ENCODE measurements at places on chromosomes 12 and 14. TPM values are rescaled to one million over a fixed set of nuclear protein-coding genes. Genes with fewer than 3 reads are reported as not detected.

The LRRC43 gene
- total RNA-seq: 4.4 TPM

The AGAP2 gene
- total RNA-seq: 3.0 TPM

The ADAMTS20 gene
- total RNA-seq: not detected

The SDR9C7 gene
- total RNA-seq: 0.55 TPM

The PFKM gene
- 70.6 TPM for total RNA-seq

The CYP46A1 gene
- 0.36 TPM for total RNA-seq

The CCDC197 gene
- total RNA-seq: not detected

- no peaks in the 10 kb centered on the region for H3K36me3 ChIP-seq
- DNase-seq: no peak
- no peaks in the 10 kb centered on the region for H3K27me3 ChIP-seq
- no peak overlapping the region for H3K4me3 ChIP-seq
- H3K27ac ChIP-seq: no peak overlapping the region
Measured at GRCh38 chr12:85616201-85616600, 220.0 kb downstream of the RASSF9 start.

DNA sequence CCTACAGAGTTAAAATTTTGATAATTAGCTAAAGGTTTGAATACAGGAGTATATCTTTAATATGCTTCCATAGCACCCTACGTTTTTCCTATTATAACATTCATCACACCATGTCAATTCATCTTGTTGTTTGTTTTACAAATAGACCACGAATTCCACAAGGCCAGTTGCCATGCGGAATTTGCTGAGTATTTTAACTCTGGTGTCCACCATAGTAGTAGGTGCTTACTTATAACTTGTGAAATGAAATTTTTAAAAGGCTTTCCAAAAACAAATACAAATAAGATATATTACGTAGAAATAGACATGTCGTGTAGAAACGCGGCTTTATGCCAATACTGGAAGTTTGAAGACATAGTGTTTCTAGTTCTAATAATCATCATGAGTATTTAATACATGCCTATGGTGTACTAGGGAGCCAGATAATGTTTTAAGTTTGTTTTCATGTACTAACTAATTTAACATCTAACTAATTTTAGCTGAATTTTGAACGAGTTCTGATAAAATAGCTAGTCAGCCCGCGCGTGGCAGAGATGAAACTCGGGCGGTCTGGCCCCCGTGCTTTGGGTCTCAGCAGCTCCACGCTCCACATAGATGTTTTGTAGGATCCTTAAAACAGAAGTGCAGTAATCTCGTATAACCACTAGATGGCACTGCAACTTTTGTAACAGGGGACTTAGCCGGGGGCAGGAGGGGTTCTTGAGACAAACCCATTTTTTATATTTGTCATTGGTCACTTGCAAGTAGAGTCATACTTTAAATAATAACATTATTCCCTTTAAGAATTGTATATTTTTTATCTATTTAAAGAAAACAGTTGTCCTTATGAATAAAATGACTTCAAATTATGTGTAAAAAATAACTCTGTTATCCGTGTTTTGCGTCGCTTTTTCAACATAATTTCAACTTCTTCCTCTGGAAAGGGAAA lies 10.2 kb downstream of the CD69 start:
- H3K27me3 ChIP-seq: no peaks in the 10 kb centered on the region
- H3K4me1 ChIP-seq: no peaks in the 10 kb centered on the region
- H3K36me3 ChIP-seq: no peaks in the 10 kb centered on the region
- H3K4me3 ChIP-seq: no peak overlapping the region
- no peak overlapping the region for H3K27ac ChIP-seq

DNA sequence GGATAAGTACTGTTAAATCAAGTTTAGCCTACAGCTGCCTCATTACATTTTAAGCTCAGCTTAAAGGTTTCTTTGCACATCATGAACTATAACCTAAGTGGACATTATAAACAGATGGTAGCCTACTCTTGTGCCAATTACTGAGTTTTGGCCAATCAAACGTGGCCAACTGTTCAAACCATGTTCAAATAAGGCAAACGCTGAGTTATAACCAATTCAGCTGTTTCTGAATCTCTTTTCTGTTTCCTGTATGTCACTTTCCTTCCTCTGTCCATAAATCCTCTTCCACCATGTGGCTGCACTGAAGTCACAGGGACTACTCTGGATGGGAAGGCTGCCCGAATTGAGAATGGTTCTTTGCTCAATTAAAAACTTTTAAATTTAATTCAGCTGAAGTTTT lies 98.4 kb downstream of the BCAT1 start:
- H3K4me1 ChIP-seq: no peaks in the 10 kb centered on the region
- H3K4me3 ChIP-seq: no peak overlapping the region

- peak; percentile 80 for DNase-seq
- H3K4me3 ChIP-seq: no peak overlapping the region
- no peaks in the 10 kb centered on the region for H3K36me3 ChIP-seq
Measured at GRCh38 chr14:95432144-95433093, 84.0 kb downstream of the SYNE3 start.

DNA sequence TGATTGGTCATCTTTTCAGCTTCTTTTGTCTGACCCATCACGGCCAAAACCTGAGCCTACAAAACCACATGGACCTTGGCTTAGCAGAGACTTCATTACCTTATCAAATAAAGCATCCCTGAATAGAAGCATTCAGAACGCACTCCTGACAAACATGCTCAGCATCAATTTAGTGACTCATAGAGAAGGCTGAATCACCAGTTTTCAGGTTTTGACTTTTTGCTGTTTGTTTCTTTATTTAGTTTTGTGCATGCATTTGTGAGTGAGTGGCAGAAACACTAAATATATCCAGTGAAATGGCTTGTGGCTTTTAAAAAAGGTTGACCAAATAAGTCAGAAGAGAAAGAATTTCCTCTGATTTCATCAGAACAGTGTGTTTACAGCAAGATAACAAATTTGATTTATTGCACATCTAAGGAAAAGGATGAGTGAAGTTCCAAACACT lies 19.0 kb upstream of the OVCH1 start:
- H3K36me3 ChIP-seq: peaks cover 17% of the 10 kb centered on the region
- no peak overlapping the region for H3K4me3 ChIP-seq
- no peak overlapping the region for H3K27ac ChIP-seq
- no peaks in the 10 kb centered on the region for H3K4me1 ChIP-seq
- DNase-seq: no peak

- H3K27ac ChIP-seq: no peak overlapping the region
- peaks cover 6% of the 10 kb centered on the region for H3K4me1 ChIP-seq
- no peak for DNase-seq
- no peaks in the 10 kb centered on the region for H3K36me3 ChIP-seq
- no peak overlapping the region for H3K4me3 ChIP-seq
Measured at GRCh38 chr12:16506394-16506793, 99.6 kb downstream of the LMO3 start.

DNA sequence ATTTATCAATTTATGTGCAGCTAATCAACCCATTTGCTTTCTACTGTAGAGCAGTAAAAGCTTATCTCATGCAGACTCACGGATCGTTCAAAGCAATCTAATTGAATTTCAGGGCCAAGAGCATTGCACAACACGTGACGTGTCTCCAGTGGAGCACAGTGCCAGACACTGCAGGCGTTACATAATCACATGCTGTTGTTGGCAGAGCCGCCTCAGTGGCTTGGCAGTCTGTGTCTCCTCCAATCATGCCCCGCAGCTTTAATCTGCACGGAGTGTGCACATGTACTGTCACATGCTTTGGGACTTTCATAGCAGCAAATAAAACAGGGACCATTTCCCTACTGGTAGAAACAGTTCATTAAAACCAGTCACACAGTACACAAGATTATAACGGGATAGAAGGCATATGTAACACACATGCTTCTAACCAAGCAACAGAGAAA lies 309.3 kb downstream of the ITPR2 start:
- peaks cover 7% of the 10 kb centered on the region for H3K4me1 ChIP-seq
- peak; percentile 97 for DNase-seq
- no peaks in the 10 kb centered on the region for H3K27me3 ChIP-seq
- no peak overlapping the region for H3K4me3 ChIP-seq

DNA sequence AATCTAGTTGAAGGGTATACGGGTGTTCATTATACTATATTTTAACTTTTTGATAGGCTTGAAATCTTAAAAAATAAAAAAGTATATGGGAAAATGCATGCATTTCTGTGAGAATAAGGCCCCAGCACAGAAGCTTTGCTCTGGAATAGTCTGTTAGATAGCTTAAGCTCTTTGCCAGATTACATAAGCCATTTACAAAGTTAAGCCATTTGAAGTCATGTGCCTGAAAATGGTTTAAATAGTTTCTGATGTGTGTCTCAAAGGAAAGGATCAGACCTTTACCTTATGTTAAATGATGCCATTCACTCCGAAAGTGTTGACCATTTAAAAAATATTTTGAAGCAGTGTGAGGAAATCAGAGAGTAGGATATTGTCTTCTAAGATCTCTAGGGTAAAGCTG lies 51.3 kb downstream of the WASHC4 start:
- H3K36me3 ChIP-seq: peaks cover 69% of the 10 kb centered on the region
- no peaks in the 10 kb centered on the region for H3K27me3 ChIP-seq
- H3K4me3 ChIP-seq: no peak overlapping the region
- no peak for DNase-seq
- peaks cover 18% of the 10 kb centered on the region for H3K4me1 ChIP-seq
- no peak overlapping the region for H3K27ac ChIP-seq

GRCh38 chr14:90857866-90858265 lies 41.6 kb upstream of the TTC7B start:
- H3K4me3 ChIP-seq: no peak overlapping the region
- H3K36me3 ChIP-seq: no peaks in the 10 kb centered on the region
- DNase-seq: no peak

GRCh38 chr14:71296184-71296583 lies 388.9 kb downstream of the PCNX1 start:
- H3K4me3 ChIP-seq: no peak overlapping the region
- no peak for DNase-seq
- no peaks in the 10 kb centered on the region for H3K27me3 ChIP-seq
- no peak overlapping the region for H3K27ac ChIP-seq

- H3K36me3 ChIP-seq: no peaks in the 10 kb centered on the region
- no peaks in the 10 kb centered on the region for H3K4me1 ChIP-seq
- no peak for DNase-seq
- no peak overlapping the region for H3K27ac ChIP-seq
Measured at GRCh38 chr12:117603316-117604113, 242.1 kb upstream of the NOS1 start.

DNA sequence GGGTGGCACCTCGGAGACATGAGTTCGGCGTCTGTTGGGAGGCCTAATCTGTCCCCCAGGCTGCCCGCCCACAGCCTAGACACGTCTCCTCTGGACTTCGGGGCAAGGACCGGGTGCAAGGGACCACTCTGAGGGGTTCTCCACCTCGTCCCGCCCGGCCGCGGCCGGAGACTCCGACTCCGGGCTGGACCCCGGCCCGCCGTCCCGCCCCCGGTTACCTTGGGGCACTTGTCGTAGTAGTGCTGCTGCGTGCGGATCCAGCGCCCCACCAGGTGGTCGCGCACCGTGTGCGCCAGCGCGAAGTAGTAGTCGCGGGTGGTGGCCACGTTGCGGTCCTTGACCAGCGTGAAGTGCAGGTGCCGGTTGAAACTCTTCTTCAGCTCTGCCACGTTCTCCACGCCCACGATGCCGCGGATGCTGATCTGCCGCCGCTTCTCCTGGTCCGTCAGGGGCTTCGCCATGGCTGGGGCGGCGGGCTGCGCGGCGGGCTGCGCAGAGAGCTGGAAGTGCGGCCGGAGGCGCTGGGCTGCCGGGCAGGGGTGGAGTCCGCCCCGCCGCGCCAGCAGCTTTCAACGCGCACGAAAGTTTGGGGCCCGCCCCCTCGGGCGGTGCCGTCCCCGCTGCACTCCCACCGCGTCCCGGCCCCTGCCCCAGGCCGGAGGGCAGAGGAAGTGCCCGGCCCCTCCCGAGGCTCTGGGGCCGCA lies at the start of gene PYGL:
Gene PYGL (minus strand): TSS at position 541 of the 704 bp plus-strand sequence. CDS start 80 bp downstream, at position 461.
- H3K27ac ChIP-seq: peak within 1 kb of the TSS; percentile 85
- H3K4me1 ChIP-seq: peaks cover 12% of the 10 kb centered on the region
- peak; percentile 88 for DNase-seq
- no peaks in the 10 kb centered on the region for H3K36me3 ChIP-seq

DNA sequence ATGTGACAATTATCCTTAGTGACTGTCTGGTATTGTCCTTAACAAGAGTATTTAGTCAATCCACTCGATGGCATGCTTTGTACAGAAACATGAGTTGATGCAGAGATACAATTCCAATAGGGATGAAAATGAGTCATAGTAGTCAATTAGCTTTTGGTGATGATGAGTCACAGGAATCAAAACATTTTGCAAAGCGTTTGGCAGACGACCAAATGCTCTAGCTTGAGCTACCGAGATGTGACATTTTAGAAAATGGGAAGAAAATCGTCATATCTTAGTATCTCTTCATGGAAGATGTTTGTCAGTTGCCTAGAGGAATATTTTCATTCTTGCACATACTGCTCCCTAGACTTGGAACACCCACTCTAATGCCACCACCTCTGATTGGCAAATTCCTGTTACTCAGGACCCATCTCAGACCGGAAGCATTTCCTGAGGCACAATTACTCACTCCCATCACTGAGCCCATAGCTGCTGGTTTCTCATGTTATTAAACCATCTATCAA lies 95.0 kb downstream of the LMNTD1 start:
- DNase-seq: no peak
- no peaks in the 10 kb centered on the region for H3K36me3 ChIP-seq
- H3K4me3 ChIP-seq: no peak overlapping the region
- H3K4me1 ChIP-seq: no peaks in the 10 kb centered on the region
- no peaks in the 10 kb centered on the region for H3K27me3 ChIP-seq
- H3K27ac ChIP-seq: no peak overlapping the region

- DNase-seq: no peak
- H3K27me3 ChIP-seq: no peaks in the 10 kb centered on the region
- H3K27ac ChIP-seq: no peak overlapping the region
- no peaks in the 10 kb centered on the region for H3K4me1 ChIP-seq
- H3K36me3 ChIP-seq: peaks cover 43% of the 10 kb centered on the region
Measured at GRCh38 chr14:96384053-96384452, 7.9 kb upstream of the AK7 start.

DNA sequence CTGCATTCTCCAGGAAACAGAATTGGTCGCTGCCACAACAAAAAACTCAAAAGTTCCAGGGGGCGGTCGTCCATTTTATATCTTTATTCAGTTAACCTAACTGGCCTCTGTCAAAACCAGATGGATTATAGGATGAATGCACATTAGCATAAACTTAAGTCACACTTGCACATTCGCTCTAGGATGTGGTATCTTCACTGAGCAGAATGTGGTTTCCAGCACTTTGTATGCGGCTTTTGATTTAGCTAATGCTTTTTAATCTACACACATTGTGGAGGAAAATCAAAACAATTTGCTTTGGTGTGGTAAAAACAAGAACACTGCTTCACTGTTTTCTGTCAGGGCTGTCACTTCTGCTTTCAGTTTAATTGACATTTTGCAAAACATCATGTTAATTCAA lies 4.5 kb downstream of the TAS2R50 start:
- H3K27ac ChIP-seq: no peak overlapping the region
- H3K27me3 ChIP-seq: no peaks in the 10 kb centered on the region
- H3K4me1 ChIP-seq: no peaks in the 10 kb centered on the region

DNA sequence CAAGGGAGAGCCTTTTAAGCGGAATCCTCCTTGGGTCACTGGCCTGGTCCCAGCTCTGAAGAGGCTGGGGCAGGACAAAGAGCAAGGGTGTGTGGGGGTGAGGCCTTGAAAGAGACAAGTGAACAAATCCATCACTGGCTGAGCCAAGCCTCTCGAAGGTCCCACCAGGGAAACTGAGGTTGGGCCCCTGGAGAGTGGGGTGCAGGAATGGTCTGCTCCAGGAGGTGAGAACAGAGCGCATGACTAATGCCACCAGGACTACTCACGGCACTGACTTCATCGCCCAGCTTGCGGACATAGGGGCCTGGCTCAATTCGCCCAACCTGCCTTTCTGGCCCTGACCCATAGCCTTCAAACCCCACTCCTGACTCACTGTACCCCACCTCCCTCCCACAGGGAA lies 19.2 kb upstream of the DEGS2 start:
- no peaks in the 10 kb centered on the region for H3K36me3 ChIP-seq
- H3K27me3 ChIP-seq: no peaks in the 10 kb centered on the region
- DNase-seq: no peak

Measured in sigmoid colon (tissue), 7 donors.